D721Med (cell line): ENCODE measurements at places on chromosomes 3 and 15.

- no peak for DNase-seq
Observed at GRCh38 chr3:182233957-182234356, 522.2 kb downstream of the SOX2 start.

DNA sequence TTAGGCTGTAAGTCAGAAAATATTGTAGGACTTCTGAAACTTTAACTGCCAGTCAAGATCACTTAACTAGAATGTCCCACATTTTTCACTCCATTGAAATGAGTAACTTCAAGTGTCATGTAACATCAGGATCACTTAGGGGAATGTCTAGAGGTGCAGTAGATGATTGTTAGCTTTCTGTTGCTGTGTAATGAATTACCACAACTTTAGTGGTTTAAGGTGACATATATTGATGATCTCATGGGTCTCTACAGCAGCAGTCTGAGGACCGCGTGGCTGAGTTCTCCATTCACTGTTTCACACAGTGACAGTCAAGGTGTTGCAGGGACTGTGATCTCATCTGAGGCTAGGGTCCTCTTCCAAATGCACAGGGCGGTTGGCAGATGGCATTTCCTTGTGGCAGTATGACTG lies 82.7 kb downstream of the SLC25A26 start:
- no peak for DNase-seq

GRCh38 chr3:177452831-177453450 lies 255.7 kb upstream of the TBL1XR1 start:
- DNase-seq, result no peak

DNA sequence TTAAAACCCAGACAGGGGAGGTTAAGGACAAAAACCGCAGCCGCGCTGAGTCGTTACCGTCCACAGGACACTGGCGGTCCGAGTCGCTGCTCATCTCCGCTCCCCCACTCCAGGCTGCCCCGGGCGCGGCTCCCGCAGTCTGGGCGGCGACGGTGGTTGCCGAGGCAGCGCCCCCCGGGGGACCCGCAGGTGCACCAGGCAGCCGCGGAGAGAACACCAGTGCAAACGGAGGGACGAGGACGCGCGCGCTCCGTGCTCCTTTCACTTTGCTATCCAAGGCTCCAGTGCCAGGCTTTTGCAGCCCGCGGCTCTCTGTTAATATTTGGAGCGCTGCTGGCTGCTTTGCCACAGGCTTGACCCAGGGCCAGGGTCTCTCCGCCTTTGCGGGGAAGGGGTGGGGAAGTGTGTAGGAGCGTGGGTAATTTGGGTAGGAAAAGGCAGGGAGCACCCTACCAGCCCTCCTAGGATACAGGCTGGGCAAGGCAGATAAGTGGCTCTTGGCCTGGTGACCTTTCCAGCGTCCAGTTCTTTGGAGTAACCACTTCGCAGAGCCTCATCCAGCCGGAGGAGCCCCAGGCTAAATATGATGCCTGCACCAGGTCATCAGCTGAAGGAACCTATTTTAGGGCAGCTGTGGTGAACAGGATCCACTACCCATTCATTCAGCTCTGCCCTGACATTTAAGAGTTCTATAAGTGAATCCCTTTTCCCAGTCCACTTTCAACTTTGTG lies at the start of gene GADL1:
Gene GADL1 (minus strand): TSS at position 141 of the 731 bp plus-strand sequence. CDS start 47 bp downstream, at position 94.
- no peak for DNase-seq

DNA sequence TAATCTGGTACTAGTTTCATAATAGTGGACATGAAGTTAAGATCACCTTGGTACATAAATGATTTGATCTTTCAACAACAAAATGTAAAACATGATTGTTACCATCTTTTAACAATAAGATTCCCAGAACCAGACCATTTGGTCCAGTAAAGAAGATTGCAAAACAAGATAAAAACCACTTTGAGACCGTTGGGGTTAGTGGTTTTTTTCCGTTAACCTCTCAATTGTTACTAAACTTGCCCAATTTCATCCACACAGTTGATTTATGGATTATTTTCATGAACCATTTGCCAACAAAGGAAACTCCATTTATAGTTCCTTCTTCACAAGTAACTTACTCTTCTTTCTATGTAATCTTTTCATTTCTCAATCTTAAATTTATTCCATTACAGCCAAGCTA lies 53.8 kb downstream of the ATP8B4 start:
- DNase-seq, result no peak

- no peak for DNase-seq
Observed at GRCh38 chr3:7144697-7145308, 283.9 kb downstream of the GRM7 start.
